ENCODE measurements at places on chromosomes 16 and 17.
A peak's percentile ranks its signal among the peaks of the same experiment; 100 is the strongest.

- no peak for DNase-seq
These were observed 210.1 kb downstream of the SLC39A11 start for GRCh38 chr17:72882426-72882825.

DNA sequence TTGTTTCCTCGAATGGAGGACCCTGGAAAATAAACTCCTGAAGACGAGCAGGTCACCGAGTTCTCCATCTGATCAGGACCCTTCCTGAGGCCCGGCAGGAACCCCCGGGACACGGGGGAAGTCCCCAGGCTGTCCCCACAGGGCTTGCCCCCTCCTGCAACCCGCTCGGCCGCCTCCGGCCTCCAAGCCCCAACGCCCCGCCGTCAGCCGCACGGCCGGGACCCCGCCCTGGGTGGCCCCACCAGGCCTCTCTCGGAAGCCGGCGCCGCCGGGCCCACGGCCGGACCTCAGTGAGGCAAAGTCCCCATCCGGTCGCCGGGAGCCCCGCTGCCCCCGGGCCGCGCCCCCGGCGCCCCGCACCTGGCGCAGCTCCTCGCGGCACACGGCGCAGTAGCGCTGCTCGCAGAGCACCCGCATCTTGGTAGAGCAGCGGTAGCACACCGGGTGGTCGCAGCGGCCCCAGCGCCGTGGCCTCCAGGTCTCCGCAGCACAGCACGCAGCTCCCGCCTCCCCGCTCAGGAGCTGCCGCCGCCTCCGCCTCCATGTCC is 383 bp downstream of the ZNF598 start:
- no peak for DNase-seq

GRCh38 chr17:54948380-54948779 is 20.1 kb downstream of the COX11 start:
- peak; percentile 96 for DNase-seq

DNA sequence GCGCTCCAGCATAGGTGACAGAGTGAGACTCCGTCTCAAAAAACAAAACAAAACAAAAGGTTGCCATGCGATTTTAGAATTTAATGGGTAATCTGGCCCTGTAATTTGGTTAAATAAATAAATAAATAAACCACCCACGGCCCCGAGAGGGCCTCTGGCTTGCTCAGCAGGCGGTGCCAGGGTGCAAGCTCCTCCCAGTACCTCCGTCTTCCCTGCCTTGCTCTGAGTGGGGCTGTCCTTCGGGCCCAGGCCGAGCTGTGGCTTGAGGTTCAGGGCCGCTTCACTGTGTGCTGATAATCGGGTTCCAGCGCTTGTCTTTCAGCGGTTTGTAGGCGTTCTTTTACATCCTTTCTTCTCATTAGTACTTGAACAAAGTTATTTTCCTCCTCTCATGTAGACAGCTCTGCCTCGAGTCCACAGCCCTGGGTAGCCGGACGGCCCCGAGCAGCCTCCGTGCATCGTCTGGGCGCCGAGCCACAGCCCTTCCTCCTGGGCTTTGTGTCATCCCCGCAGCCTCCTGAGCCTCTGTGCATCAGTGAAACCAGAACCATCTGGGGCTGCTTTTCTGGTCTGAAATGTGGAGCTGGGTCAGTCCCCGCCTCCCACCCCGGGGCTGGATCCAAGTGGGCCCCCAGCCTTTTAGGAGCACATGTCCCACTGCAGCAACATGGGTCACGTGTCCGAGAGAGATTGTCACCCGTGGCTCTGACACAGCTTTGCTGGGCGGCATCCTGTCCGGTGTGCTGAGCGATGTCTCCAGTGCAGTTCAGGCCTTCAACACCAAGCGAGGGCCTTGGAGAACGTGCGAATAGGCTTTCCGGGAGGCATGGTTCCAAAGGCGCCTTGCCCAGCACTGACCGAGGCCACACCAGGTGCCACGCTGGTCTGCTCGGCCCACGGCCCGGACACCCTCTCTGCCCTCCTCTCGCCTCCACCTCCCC is 157.4 kb upstream of the CHMP6 start:
- DNase-seq = peak; percentile 71

DNA sequence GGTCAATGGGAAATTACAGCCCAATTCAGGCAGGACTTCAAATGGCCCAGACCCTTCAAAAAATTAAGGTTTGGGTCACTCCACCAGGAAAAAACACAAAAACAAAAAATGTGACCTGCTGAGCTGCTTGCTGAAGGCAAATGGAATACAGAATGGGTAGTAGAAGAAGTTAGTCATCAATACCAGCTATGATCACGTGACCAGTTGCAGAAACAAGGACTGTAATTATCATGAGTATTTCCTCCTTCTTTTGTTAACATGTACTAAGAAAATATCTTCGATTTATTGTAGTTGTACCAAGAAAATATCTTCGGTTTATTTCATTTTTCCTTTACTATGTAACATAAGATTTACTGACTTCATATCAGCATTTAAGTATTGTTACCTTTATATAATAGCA is 1183.6 kb downstream of the CDH8 start:
- no peak for DNase-seq

DNA sequence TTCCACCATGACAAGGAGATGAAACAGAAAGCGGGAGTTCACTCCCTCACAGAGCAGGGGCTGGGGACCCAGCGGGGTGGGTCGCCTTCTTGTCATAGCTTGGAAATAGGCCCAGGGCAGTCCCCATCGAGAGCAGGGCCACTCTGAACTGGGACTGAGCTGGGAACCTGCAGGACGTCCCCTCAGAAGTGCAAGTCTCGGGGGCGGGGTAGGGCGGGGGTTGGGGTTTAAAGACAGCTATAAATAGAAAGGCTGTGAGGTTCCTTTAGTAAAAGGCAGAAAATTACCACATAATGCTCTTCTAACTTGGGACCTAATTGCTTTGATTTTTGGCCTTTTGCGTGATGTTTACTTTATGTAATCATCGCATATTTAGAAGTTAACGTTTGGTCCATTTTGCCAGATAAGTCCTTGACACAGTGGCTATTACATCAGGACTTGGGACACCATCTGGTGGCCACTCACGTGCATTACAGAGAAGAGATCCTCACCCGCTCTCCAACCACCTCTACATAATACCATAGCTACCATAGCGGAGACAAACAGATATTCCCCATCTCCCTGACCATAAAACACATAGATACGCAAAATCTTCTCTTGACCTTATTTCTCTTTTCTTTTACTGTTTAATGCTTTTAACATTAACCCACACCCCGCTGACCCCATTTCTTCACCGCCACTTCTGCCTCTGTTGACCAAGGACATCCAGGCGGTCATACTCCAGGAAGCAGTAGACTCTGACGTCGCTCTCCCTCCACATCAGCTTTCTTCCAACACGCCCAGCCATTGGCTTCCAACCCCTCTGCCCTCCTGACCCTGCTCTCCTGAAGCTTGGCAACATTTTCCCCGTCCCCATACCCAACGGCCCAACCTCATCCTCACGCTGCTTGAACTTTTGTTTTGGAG is 27.5 kb upstream of the PIK3R6 start:
- peak; percentile 69 for DNase-seq

GRCh38 chr16:51565184-51565583 is 414.1 kb upstream of the SALL1 start:
- DNase-seq = no peak

- DNase-seq = no peak
These were observed 36.2 kb downstream of the PRMT7 start for GRCh38 chr16:68346892-68347480.

DNA sequence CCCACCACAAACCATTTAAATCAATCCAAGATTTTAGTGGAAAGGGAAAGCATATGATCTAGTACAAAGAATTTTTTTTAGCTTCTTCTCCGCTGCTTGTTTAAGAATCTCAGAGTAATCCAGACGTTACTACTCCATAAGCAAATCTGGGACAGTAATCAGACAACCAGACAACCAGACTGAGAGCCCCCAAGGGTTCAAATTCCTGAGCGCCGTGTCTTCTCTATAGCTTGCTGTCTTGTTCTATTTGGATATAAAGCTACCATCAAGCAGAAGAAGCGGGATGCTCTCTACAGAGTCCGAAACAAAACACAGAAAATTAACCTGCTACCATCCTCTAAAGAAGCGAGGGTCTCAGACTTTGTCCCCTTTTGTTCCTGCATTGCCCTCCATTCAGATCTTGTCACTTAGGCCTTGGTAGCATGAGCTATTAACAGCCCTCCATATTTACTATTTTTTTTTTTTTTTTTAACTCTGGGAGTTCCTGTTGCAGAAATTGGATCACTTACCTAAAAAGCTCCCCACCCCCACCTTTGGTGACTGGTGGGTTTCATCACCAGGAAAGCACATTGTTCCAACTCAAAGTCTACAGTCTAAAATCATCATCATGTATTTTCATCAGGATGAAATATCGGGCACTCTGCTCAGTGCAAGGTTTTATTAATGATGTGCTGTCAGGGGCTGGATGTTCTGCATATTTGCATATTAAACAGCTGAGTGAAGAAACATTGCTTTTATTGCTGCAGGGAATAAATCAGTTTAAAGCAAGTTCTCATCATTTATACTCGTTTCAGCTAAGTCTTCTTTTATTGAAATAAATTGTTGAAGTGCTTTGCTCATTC is 576.7 kb downstream of the WWOX start:
- no peak for DNase-seq

DNA sequence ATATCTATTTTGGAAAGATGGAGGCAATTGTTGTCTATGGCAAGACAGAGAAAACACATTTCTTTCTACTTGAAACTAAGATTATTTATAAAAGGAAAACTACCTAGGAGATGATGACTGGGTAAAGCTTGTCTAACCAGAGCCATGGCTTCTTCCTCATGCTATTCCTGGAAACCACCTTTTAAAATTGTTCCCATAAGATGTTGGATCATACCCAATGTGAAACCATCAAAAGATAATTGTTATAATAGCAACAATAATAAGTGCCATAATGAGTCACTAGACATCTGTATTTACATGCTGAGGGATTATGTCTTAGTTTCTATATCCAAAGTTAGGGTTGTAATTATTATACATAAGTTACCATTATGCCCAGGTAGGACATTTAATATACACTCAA is 428.4 kb downstream of the KCNJ2 start:
- DNase-seq = no peak

DNA sequence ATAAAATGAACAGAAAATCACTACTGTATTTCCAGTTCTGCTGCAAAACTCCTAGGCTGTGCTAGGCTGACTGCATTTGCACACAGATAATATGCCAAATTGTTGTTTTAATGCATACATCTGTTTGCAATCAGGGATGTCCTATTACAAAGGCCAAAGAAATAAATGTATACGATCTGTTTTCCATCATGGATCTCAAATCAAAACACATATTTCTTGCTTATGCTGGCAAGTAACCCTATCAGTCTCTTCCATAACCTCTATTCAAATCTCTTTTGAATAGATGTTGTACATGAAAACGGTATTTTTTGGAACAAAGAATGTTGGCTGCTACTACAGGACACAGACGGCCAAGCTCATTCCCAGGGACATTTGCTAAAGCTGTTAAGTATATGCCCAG is 56.6 kb downstream of the DUSP14 start:
- DNase-seq = no peak

GRCh38 chr16:2016407-2016922 is 3.1 kb upstream of the NPW start:
- no peak for DNase-seq

DNA sequence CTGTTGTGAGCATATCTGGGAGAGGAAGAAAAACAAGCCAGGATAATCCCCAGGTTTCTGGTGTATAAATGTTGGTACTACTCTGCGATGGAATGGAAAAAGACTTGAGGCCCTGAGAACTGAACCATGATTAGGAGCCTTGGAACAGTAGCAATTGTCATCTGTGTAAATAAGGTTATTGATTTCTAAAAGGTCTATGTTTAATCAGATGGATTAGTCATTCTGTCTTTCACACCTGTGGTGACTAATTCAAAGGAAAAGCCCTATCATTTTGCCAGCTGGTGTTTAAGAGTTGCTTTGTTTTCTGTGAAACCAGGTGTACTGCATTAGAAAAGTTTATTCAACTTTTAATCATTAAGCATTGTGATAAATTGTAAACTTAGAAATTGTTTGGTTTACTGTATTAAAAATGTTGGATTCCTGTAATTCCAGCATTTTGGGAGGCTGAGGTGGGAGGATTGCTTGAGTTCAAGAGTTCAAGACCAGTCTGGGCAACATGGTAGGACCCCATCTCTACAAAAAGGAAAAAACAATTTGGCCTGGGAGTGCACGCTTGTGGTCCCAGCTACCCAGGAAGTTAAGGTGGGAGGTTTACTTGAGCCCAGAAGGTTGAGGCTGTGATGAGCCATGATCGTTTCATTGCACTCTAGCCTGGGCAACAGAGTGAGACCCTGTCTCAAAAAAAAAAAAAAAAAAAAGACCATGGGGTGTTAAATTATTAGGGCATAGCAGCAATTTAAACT is 29.0 kb upstream of the KPNB1 start:
- DNase-seq = no peak

DNA sequence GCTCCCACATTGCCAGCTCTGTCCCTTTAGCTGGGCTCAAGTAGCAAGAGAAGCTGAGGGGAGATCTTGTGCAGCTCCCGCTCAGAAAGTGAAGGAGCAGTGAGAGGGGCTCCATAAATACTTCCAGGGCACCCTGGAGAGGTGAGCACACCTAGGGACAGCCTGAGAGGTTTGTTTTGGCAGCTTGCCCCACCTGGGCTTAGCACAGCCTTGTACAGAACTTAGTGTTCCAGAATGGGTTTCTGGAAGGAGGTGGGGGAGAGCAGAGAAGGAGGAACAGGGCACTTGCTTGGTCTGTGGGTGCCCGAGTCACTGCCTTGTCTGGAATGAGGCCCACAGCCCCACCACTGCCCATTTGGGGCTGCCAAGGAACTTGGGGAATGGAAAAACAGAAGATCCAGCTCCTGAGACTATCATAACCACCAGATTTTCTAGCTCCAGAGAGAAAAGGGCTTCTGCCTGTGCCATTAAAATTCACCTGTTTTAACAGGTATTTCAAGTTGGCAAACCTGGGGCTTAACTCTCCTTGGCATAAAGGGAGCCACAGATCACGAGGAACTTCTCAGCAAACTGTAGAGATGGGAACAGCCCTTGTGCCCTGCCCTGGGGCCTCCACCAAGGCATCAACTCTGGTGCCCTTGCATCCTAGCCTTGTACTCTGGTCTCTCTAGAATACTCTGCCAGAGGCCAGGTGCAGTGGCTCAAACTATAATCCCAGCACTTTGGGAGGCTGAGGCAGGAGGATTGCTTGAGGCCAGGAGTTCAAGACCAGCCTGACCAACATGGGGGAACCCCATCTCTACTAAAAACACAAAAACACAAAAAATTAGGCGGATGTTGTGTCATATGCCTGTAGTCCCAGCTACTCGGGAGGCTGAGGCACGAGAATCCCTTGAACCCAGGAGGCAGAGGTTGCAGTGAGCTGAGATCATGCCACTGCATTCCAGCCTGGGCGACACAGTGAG is 1.9 kb downstream of the PRR15L start:
- no peak for DNase-seq

- no peak for DNase-seq
These were observed 19.9 kb downstream of the GAS7 start for GRCh38 chr17:10178506-10178991.

- DNase-seq = no peak
These were observed 1.4 kb downstream of the CBLN1 start for GRCh38 chr16:49280105-49280741.

GRCh38 chr16:30937692-30938091 is 11.2 kb upstream of the ORAI3 start:
- DNase-seq = no peak

- DNase-seq = no peak
These were observed 2.3 kb upstream of the PAQR4 start for GRCh38 chr16:2966808-2967191.
